ENCODE measurements at places on chromosomes 6 and 20. TPM values are rescaled to one million over a fixed set of nuclear protein-coding genes. Genes with fewer than 3 reads are reported as not detected.

Gene HRH3
- total RNA-seq = not detected

Gene MUCL3
- total RNA-seq = 0.14 TPM

Gene ULBP3
- total RNA-seq = 3.3 TPM

Gene KIF25
- total RNA-seq = 0.03 TPM

Gene BMP7
- total RNA-seq = 1.1 TPM

Gene C20orf204
- 0.32 TPM for total RNA-seq

Gene TGM3
- 0.08 TPM for total RNA-seq

Gene TRAPPC3L
- not detected for total RNA-seq

Measured in A549 treated with Hydrocortisone at 1 μM for 4 hours (cell line).